Nephron progenitor cell (in vitro differentiated cells): ENCODE measurements at places on chromosomes 7 and 10.

DNA sequence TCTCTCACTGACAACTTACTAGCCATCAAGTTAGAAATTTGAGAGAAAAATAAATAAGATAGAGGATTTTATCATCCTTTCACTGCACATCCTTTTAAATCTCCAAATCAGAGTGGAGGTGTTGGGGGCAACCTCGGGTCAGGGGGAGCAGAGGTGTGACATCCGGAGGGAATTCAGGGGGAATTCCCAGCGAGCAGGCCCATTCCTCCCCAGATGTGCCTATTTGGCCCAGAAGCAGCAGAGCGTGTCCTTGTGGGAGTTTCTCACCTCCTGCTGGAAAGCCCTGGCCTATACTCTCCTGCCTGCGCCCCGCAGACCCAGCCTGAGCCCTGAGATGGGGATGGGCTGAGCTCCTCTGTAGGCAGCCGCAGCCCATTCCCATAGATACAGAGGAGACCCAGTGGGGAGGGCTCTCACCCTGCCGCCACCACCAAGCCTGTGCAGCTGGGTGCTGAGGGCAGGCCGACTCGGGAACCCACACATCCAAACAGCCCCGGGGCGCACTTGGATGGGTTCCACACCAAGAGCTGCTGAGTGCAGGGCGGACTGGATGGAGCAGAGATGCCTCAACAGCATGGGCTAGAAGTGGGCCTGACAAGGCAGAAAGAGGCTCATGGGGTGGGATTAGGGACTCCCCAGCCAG is 124.5 kb downstream of the CXCL12 start:
- peak; percentile 24 for DNase-seq

DNA sequence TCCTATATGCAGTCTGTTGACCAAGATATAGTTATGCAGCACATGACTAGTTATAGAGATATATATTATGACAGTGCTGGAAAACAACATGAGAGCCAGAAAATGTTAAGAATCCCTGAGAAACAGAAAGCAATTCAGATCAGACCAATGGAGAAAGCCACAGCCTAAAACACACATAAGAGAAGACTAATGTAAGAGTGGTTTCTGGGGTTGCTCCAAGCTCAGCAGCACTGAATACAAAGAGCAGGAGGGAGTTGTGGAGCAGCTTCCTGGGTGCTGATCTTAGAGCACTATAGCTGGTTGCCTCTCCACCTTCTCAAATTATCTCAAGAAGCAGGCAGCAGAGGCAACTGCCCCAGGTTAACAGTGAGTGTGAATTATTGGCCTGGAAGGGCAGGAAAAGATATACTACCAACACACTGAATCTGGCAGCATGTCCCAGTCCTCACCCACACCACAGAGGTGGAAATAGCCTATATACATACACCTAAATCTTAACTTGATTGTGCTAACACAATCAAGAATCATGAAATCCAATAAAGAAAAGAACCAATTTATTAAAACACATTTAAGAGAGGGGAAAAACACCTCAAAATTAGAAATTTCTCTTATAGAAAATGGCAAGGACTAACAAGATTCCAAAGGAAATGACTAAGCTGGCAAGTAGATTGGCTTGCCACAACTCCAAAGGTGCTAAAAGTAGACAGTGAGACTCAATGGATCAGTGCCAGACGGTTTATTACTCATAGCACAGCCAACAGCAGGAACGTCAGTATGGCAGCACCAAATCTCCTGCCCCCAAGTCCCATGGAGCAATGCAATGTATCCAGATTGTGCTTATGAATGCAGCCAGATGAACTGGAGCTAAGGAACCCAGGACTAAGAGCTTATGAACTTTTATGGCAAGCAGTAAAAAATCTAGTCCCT is 5.1 kb downstream of the PTTG1IP2 start:
- DNase-seq = no peak

DNA sequence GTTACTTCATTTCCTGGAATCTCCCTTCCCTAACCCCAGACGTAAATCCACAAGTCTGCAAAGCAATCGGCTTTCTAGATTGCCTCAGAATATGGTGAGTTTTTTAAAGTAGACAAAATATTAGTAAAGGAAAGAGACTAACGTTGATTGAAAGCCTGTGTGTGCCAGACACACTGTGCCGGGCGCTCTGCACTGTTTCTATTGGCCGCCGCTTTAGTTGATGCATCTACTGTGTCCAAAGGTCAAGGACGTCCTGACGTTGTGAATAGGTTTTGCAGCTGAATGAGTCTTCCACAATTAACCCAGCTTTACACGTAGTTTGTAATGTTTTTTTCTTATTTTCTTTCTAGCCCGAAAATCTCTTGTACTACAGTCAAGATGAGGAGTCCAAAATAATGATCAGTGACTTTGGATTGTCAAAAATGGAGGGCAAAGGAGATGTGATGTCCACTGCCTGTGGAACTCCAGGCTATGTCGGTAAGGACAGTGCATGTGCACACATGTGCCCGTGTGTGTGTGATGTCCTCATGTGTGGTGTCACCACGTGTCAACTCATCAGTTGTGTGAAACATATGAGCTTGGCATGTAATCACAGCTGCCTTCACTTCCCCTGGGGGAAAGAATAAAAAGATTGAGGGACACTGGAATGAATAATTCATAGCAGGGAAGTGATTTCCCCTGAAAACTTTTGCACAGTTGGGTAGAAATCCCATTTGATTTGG is 232.0 kb downstream of the CCDC3 start:
- DNase-seq = no peak

GRCh38 chr7:116439841-116440549 is 59.5 kb upstream of the CAV2 start:
- DNase-seq = no peak
